ENCODE measurements at places on chromosomes 7 and 10. TPM values are rescaled to one million over a fixed set of nuclear protein-coding genes. Genes with fewer than 3 reads are reported as not detected.

GRCh38 chr10:73088304-73088703 is 8.4 kb downstream of the P4HA1 start:
- no peak overlapping the region for H3K4me3 ChIP-seq
- no peak for DNase-seq
- no peaks in the 10 kb centered on the region for H3K27me3 ChIP-seq
- peak overlapping the region; percentile 0 for H3K27ac ChIP-seq
- H3K4me1 ChIP-seq, result peaks cover 23% of the 10 kb centered on the region
- H3K36me3 ChIP-seq, result no peaks in the 10 kb centered on the region

- DNase-seq, result no peak
- no peak overlapping the region for H3K4me3 ChIP-seq
- H3K4me1 ChIP-seq, result peaks cover 30% of the 10 kb centered on the region
- peaks cover 38% of the 10 kb centered on the region for H3K27me3 ChIP-seq
Observed at GRCh38 chr7:148915211-148915610, 31.1 kb upstream of the EZH2 start.

TCERG1L gene
- total RNA-seq, result not detected

GRCh38 chr10:108632144-108632543 is 1291.2 kb downstream of the XPNPEP1 start:
- no peak overlapping the region for H3K27ac ChIP-seq
- H3K27me3 ChIP-seq, result no peaks in the 10 kb centered on the region
- no peaks in the 10 kb centered on the region for H3K4me1 ChIP-seq
- H3K4me3 ChIP-seq, result no peak overlapping the region
- H3K36me3 ChIP-seq, result no peaks in the 10 kb centered on the region
- DNase-seq, result no peak

TUBB8 gene
- not detected for total RNA-seq

DNA sequence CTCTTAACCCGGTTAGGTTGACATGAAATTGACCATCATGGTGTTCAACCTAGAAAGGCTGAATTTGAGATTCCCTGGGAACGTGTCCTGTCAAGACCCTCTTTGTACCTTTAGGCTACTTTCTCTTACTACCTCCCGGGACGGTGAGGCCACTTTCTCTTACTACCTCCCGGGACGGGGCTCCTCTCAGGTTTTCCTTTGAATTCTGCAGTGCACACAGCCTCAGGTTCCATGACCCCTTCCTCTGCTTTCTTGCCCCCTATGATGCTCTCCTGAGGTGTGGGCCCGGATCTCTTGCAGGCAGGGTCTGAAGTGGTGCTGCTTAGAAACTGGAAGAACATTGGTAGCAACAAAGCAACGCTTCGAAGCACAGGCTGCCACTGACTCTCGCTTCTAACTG is 155.3 kb downstream of the CAMK1D start:
- H3K27me3 ChIP-seq, result peaks cover 5% of the 10 kb centered on the region
- no peak overlapping the region for H3K4me3 ChIP-seq
- H3K4me1 ChIP-seq, result no peaks in the 10 kb centered on the region

DNA sequence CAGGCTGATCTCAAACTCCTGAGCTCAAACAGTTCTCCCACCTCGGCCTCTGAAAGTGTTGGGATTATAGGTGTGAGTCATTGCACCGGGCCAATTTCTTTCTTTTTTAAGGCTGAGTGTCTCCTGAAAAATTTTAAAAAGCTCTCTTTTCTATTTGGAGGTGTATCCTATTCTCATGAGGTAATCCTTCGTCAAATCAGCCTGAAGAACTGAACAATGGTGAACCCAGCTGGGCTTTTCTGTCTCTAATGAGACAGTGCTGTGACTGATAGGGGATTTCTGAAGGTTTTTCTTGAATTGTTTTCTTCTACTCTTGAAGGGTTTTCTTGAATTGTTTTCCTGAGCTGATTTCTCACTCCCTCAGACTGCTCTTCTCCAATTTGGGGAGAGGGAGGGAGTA is 30.9 kb upstream of the CALU start:
- H3K27me3 ChIP-seq, result no peaks in the 10 kb centered on the region
- no peak overlapping the region for H3K4me3 ChIP-seq
- H3K4me1 ChIP-seq, result no peaks in the 10 kb centered on the region
- H3K36me3 ChIP-seq, result no peaks in the 10 kb centered on the region
- no peak for DNase-seq

ABCB4 gene
- total RNA-seq, result under 0.01 TPM

DNA sequence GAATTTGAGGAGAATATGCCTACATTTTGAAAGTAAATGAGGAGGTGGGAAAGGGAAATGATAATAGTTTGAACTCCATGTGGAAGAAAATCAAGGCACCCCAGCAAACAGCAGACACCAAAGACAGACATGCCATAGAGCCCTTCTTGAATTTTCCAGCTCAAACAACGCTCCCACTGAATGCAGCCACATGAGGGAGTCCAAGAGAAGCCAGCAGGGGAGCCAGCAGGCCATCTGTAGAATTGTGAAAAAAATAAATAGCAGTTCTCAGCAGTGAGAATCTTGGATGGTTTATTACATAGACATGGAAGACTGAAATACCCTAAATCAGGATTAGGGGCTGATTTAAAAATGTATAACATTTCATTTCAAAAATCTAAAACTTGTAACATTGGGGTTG is 1567.3 kb upstream of the LRRTM3 start:
- H3K4me3 ChIP-seq, result no peak overlapping the region
- H3K27me3 ChIP-seq, result no peaks in the 10 kb centered on the region
- no peaks in the 10 kb centered on the region for H3K36me3 ChIP-seq
- H3K27ac ChIP-seq, result no peak overlapping the region
- no peaks in the 10 kb centered on the region for H3K4me1 ChIP-seq
- DNase-seq, result no peak
